ENCODE measurements at places on chromosomes 2 and 18. TPM values are rescaled to one million over a fixed set of nuclear protein-coding genes. Genes with fewer than 3 reads are reported as not detected.

GRCh38 chr2:38416296-38417036 lies 39.4 kb upstream of the ATL2 start:
- DNase-seq = no peak
- H3K4me3 ChIP-seq = no peak overlapping the region
- no peaks in the 10 kb centered on the region for H3K36me3 ChIP-seq
- H3K27ac ChIP-seq = no peak overlapping the region
- H3K4me1 ChIP-seq = no peaks in the 10 kb centered on the region

DNA sequence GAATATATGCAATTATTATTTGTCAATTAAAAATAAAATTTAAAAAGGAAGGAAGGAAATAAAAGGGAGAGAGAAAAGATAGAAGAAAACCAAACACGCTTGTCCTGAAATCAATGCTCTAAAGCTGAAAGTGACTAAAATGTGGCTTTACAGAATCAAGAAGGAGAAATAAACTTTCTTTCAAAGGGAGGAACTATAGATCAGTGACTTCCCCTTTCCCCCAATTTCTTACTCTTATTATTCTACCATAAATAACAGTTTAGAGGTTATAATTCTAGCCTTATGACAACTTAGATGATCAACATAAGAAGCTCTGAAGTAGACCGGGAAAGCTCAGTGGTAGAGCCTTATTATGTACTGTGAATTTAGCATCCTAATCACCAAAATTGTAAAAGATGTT lies 122.5 kb downstream of the ARHGAP15 start:
- no peaks in the 10 kb centered on the region for H3K4me1 ChIP-seq
- H3K27ac ChIP-seq = no peak overlapping the region
- DNase-seq = no peak
- no peak overlapping the region for H3K4me3 ChIP-seq
- H3K36me3 ChIP-seq = no peaks in the 10 kb centered on the region
- H3K27me3 ChIP-seq = no peaks in the 10 kb centered on the region

DNA sequence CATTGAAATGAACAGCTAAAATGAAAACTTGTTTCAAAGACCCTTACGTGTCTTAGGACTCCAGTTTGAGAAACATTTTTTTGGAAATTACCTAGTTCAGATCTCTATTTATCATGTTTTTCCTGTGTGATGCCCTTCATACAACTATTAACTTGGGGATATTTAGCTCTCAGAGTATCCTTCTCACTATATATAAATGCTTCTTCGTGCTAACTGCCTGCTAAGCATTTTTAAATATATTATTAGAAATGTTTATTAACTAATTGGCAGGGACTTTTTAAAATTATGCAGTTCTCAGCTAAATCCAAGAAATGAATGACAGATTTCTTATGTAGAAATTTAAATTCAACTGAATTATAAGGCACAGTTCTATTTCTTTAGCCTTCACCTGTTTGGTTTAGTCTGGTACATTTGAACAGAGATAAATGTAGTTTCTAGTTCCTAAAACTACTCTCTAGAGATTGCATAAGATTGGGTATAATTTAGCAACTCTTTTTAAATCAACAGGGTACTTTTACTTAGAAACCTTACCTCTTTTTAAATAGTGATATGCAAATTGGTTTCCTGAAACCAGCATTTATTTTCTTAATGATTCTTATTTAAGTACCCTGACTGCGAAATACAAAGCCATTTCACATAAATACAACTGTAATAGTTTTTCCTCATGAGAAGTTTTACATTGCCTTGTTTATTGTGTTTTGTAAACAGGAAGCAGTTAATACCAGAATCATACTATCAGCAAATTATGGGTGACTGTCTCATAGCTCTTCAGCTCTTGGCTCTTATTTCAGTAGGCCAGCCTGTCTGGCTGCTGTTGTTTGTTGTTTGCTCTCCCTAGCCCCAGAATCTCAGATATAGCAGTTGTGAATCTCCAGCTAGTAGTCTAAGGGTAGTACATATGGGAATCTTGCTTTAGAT lies 140.7 kb downstream of the PTRHD1 start:
- no peaks in the 10 kb centered on the region for H3K27me3 ChIP-seq
- DNase-seq = no peak
- H3K4me1 ChIP-seq = no peaks in the 10 kb centered on the region

- peak overlapping the region; percentile 65 for H3K4me3 ChIP-seq
- H3K27ac ChIP-seq = peak overlapping the region; percentile 99
- no peaks in the 10 kb centered on the region for H3K36me3 ChIP-seq
- H3K4me1 ChIP-seq = peaks cover 4% of the 10 kb centered on the region
Observed at GRCh38 chr2:207164006-207164831, 1.5 kb downstream of the KLF7 start.

GRCh38 chr2:144414324-144414845 lies 105.5 kb downstream of the ZEB2 start:
- no peaks in the 10 kb centered on the region for H3K27me3 ChIP-seq
- no peaks in the 10 kb centered on the region for H3K36me3 ChIP-seq
- H3K27ac ChIP-seq = peak overlapping the region; percentile 34
- H3K4me1 ChIP-seq = no peaks in the 10 kb centered on the region
- DNase-seq = no peak

GRCh38 chr2:140895378-140895777 lies 1235.4 kb downstream of the LRP1B start:
- no peaks in the 10 kb centered on the region for H3K36me3 ChIP-seq
- no peak for DNase-seq
- H3K4me1 ChIP-seq = no peaks in the 10 kb centered on the region
- no peak overlapping the region for H3K4me3 ChIP-seq
- H3K27ac ChIP-seq = no peak overlapping the region

- no peaks in the 10 kb centered on the region for H3K27me3 ChIP-seq
- no peak overlapping the region for H3K4me3 ChIP-seq
- no peak for DNase-seq
- no peak overlapping the region for H3K27ac ChIP-seq
- no peaks in the 10 kb centered on the region for H3K4me1 ChIP-seq
Observed at GRCh38 chr18:65487569-65487968, 263.2 kb upstream of the CDH7 start.

DNA sequence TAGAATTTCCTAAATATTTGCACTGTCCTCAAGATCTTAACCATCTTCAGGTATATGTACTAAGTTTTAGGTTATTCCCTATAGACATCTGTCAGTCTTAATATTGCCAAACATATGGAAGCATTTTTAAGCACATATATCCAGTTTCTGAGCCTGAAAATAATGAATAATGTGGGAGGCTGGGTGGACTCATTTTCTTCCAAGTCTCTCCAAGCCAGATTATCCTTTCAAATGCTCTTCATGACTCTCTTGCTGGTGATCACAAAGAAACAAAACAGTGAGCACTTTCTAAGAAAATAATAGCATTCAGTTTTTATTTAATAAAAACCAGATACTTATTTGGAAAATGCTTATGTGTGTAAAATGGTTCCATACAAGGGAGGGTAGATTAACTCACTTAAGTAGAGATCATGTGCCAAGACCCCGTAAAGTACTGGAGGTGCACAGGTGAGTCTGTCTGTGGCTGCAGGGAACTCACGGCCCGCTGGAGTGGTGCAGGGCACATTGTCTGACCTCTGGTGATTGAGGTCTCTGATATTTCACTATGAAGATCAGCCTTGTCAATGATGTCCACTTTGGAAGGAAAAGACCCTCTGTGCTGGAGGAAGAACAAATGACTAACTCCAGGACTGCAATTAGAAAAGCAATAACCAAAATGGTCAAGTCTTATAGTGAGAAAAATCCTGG lies 161.6 kb downstream of the TMEM18 start:
- H3K36me3 ChIP-seq = no peaks in the 10 kb centered on the region
- DNase-seq = no peak
- no peaks in the 10 kb centered on the region for H3K4me1 ChIP-seq
- H3K27ac ChIP-seq = no peak overlapping the region
- H3K4me3 ChIP-seq = no peak overlapping the region
- no peaks in the 10 kb centered on the region for H3K27me3 ChIP-seq

GRCh38 chr2:173226899-173227698 lies 127.6 kb upstream of the CDCA7 start:
- no peak overlapping the region for H3K27ac ChIP-seq
- no peaks in the 10 kb centered on the region for H3K4me1 ChIP-seq
- no peaks in the 10 kb centered on the region for H3K27me3 ChIP-seq
- DNase-seq = no peak

GRCh38 chr2:218275371-218276072 lies 5.2 kb downstream of the PNKD start:
- no peak overlapping the region for H3K4me3 ChIP-seq
- peaks cover 71% of the 10 kb centered on the region for H3K36me3 ChIP-seq
- DNase-seq = no peak

- no peaks in the 10 kb centered on the region for H3K27me3 ChIP-seq
- DNase-seq = no peak
- no peaks in the 10 kb centered on the region for H3K4me1 ChIP-seq
- no peak overlapping the region for H3K4me3 ChIP-seq
- H3K36me3 ChIP-seq = no peaks in the 10 kb centered on the region
Observed at GRCh38 chr2:241891315-241891987, 21.9 kb downstream of the RTP5 start.

- no peak for DNase-seq
- H3K4me1 ChIP-seq = peaks cover 23% of the 10 kb centered on the region
- peak overlapping the region; percentile 44 for H3K4me3 ChIP-seq
- no peaks in the 10 kb centered on the region for H3K36me3 ChIP-seq
Observed at GRCh38 chr2:153476816-153477635, 1.5 kb downstream of the RPRM start.

DNA sequence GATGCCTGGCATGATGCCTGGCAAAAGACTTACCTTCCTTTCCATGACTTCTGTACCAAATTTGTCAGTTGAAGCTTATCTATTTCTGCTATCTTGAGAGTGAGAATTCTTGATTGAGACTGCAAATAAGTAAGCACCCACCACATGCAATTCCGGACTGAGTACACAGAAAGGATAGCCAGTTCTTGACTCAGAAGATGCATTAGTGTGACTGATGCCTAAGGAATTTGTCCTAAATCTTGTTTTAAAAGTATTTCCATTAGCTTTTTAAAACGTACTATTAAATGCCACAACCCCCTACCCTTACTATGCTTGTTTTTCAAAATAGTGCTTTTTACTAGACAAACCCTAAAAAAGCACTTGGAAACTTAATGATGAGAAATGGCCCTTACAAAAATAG lies 545 bp downstream of the MPP4 start:
- no peaks in the 10 kb centered on the region for H3K4me1 ChIP-seq
- no peaks in the 10 kb centered on the region for H3K36me3 ChIP-seq
- H3K27me3 ChIP-seq = no peaks in the 10 kb centered on the region
- no peak overlapping the region for H3K4me3 ChIP-seq

- no peak for DNase-seq
- H3K36me3 ChIP-seq = no peaks in the 10 kb centered on the region
- no peaks in the 10 kb centered on the region for H3K4me1 ChIP-seq
Observed at GRCh38 chr18:44143072-44143471, 537.6 kb upstream of the SETBP1 start.

GRCh38 chr18:9092665-9093064 lies 9.8 kb upstream of the NDUFV2 start:
- no peaks in the 10 kb centered on the region for H3K36me3 ChIP-seq
- H3K4me1 ChIP-seq = no peaks in the 10 kb centered on the region
- no peaks in the 10 kb centered on the region for H3K27me3 ChIP-seq
- DNase-seq = no peak
- no peak overlapping the region for H3K4me3 ChIP-seq

- H3K4me3 ChIP-seq = no peak overlapping the region
- no peak for DNase-seq
- H3K27me3 ChIP-seq = no peaks in the 10 kb centered on the region
- H3K27ac ChIP-seq = no peak overlapping the region
Observed at GRCh38 chr2:6392966-6393365, 472.7 kb downstream of the CMPK2 start.

- no peak for DNase-seq
- no peaks in the 10 kb centered on the region for H3K36me3 ChIP-seq
- no peak overlapping the region for H3K4me3 ChIP-seq
- no peaks in the 10 kb centered on the region for H3K4me1 ChIP-seq
- no peak overlapping the region for H3K27ac ChIP-seq
Observed at GRCh38 chr2:75998451-75998850, 287.7 kb upstream of the GCFC2 start.

GRCh38 chr2:24351981-24352380 lies 8.4 kb downstream of the ITSN2 start:
- H3K27ac ChIP-seq = no peak overlapping the region
- peaks cover 4% of the 10 kb centered on the region for H3K4me1 ChIP-seq
- no peaks in the 10 kb centered on the region for H3K36me3 ChIP-seq
- no peak for DNase-seq
- no peaks in the 10 kb centered on the region for H3K27me3 ChIP-seq
- H3K4me3 ChIP-seq = no peak overlapping the region

DNA sequence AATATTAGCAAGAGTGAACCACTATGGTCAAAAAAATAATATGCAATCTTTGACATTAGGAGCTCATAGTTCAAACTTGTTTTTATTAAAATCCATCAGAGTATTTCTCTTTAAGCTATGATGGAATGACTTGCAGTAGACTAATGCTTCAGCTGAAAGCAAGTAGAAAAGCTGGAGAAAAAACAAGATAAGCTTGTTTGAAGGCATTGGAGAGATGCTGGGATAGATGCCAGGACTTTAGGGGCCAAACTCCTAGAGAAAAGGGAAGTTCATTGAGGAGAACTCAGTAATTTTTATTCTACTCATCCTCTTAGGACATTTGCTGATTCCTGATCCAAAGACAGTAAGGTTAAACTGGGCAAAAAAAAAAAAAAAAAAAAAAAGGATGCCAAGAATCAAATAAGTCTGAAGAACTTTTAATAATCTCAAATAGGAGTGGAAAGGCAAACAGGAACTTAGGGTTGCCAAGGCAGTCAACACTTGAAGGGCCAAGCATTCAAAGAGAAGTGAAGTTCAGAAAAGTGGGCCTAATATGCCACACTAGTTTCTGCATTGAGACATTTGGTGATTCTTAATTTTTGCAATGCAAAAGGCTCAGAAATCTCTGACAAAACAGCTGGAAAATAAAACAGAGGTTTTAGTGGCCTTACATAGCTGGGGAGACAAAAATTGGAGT lies 19.7 kb upstream of the AFF3 start:
- DNase-seq = no peak
- H3K27ac ChIP-seq = no peak overlapping the region
- no peaks in the 10 kb centered on the region for H3K4me1 ChIP-seq
- H3K27me3 ChIP-seq = no peaks in the 10 kb centered on the region
- no peak overlapping the region for H3K4me3 ChIP-seq

DNA sequence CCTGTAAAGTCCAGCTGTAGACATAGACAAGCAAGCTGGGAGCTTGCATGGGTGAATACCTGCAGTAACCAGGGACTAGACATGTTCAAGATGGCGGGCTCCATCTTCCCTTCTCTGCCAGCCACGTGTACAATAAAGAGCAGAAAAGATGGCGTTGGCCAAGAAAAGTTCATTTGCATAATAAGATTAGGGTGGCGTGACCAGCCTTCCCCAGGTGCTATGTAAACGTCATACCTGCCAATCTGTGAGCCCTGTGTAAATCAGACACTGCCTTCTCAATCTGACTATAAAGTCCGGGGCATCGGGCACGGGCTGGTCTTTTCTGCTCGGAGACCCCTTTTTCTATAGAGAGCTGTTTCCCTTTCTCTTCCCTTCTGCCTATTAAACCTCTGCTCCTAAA lies 101.6 kb upstream of the XPO1 start:
- no peaks in the 10 kb centered on the region for H3K36me3 ChIP-seq
- no peak overlapping the region for H3K27ac ChIP-seq
- H3K4me1 ChIP-seq = no peaks in the 10 kb centered on the region
- DNase-seq = peak; percentile 10
- no peak overlapping the region for H3K4me3 ChIP-seq

GRCh38 chr2:37569986-37570679 lies 101.3 kb downstream of the CDC42EP3 start:
- H3K27ac ChIP-seq = no peak overlapping the region
- no peaks in the 10 kb centered on the region for H3K36me3 ChIP-seq
- no peak for DNase-seq
- H3K4me1 ChIP-seq = no peaks in the 10 kb centered on the region
- no peak overlapping the region for H3K4me3 ChIP-seq

Gene ANKRD30BL
- not detected for total RNA-seq

Gene ASTL
- not detected for total RNA-seq

Gene DYSF
- total RNA-seq = 14.9 TPM

Gene ANKRD30B
- not detected for total RNA-seq

Gene DSG4
- total RNA-seq = 0.35 TPM

All from Peyer's patch (tissue), 4 donors.